ENCODE measurements at places on chromosomes 7 and 10. TPM values are rescaled to one million over a fixed set of nuclear protein-coding genes. Genes with fewer than 3 reads are reported as not detected.

GRCh38 chr7:118179191-118179590 lies 4.8 kb upstream of the LSM8 start:
- no peaks in the 10 kb centered on the region for H3K4me1 ChIP-seq
- H3K36me3 ChIP-seq = no peaks in the 10 kb centered on the region
- no peak overlapping the region for H3K27ac ChIP-seq
- H3K27me3 ChIP-seq = no peaks in the 10 kb centered on the region

DNA sequence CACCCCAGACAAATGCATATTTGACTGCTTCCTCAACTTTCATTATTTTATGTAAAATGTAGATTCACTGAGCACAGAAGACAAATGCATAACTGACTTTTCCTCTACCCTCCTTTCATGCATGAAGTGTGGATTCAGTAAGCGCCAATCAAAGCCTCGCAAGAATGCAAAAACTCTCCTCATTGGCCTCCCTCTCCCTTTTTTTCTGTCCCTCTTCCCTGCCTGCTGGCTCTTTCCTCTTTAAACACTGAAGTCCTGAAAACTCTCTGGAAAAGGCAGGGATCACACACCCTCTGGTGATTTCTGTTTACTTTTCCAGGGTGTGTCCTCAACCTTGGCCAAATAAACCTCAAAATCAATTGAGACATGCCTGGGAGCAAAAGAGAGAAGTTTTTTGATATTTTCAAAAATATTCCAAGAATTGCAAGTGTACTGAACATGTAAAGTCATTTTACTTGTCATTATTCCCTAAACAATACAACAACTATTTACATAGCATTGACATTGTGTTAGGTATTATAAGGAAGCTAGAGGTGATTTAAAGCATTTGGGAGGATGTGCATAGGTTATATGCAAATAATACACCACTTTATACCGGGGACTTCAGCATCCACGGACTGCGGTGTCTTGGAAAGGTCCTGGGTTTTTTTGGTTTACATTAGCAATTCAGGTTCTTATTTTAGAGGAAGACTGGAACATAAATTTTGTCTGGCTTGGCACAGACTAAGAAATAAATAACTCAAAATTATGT lies 71.4 kb downstream of the SEC61G start:
- H3K4me3 ChIP-seq = no peak overlapping the region
- H3K27me3 ChIP-seq = peaks cover 4% of the 10 kb centered on the region
- no peak for DNase-seq

- H3K36me3 ChIP-seq = no peaks in the 10 kb centered on the region
- no peak overlapping the region for H3K4me3 ChIP-seq
- DNase-seq = no peak
Measured at GRCh38 chr10:96305019-96305418, 785 bp downstream of the DNTT start.

MYPN gene
- total RNA-seq = not detected

DNA sequence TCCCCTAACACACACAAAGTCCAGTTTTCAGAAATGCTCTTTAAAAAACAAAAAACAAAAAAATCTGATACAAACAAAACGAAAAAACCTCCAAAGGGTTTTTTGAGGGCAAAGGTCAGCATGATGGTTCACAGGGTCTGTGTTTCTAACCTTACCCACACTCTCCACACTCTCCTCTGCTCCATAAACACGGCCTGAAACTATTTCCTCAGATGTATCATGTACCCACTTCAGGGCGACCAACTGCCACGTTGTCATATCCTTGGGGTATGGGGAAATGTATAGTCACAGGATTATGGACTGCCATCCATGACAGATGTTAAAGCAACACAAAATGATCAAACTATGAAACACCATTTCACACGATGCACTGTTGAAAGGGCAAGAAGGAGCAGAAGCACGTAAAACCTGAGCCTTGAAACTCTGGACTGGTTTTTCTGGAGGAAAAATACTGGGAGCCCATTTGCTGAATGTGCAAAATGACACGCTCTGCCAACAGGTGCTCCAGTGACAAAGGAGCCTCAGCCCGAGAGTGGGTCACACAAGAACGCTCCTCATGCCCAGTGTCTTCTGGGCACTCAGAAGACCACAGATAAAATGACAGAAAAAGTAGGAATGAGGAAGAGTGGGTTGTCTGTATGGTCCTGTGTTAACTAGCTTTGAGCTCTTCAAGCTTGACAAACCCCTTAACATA lies 15.8 kb downstream of the NAPEPLD start:
- no peaks in the 10 kb centered on the region for H3K4me1 ChIP-seq
- no peak overlapping the region for H3K4me3 ChIP-seq
- no peak for DNase-seq
- H3K36me3 ChIP-seq = peaks cover 5% of the 10 kb centered on the region
- no peak overlapping the region for H3K27ac ChIP-seq
- no peaks in the 10 kb centered on the region for H3K27me3 ChIP-seq

DPYSL4 gene
- total RNA-seq = 3.2 TPM

DNA sequence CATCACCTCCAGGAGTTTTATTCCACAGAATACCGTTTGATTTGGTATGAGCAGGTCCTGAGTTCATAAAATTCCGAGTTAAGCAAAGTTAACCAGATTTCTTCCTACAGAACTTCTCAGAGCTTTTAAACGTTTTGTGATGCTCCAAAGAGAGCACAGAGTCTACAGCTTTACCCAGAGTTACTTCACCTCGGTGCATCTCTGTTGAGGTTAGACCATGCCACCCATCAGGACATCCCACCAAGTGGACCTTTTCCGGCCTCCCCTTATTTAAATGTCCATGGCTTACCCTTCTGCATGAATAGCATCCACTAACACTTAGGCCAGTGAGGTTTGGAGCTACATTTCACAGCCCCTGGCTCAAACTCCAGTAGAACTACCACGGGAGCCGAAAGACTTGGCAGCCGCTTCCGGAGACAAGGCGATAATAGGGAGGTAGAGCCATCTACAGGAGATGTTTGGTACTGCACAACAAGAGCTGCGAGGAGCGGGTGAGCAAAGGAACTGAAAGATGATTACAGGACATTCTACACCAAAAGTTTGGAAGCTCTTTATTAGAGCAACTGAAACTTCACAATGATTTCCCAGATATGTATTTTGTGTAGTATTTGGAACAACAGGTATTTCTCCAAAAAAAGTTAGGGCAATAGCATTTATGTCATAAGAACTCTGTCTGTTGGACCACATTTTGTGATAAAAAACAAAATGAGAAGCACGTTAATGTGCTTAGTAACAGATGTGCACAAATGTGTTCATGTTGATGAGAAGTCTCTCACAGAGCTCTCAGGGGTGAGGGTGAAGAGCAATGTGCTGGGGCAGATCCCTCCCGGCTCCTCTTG lies 174.7 kb downstream of the HERPUD2 start:
- H3K27ac ChIP-seq = no peak overlapping the region
- H3K4me1 ChIP-seq = no peaks in the 10 kb centered on the region
- H3K36me3 ChIP-seq = no peaks in the 10 kb centered on the region
- peaks cover 2% of the 10 kb centered on the region for H3K27me3 ChIP-seq
- peak; percentile 30 for DNase-seq
- no peak overlapping the region for H3K4me3 ChIP-seq

All from T-cell (primary cell).